Psoas muscle (tissue), 8 donors: ENCODE measurements at places on chromosomes 1 and 21. TPM values are rescaled to one million over a fixed set of nuclear protein-coding genes. Genes with fewer than 3 reads are reported as not detected.
A peak's percentile ranks its signal among the peaks of the same experiment; 100 is the strongest.

DNA sequence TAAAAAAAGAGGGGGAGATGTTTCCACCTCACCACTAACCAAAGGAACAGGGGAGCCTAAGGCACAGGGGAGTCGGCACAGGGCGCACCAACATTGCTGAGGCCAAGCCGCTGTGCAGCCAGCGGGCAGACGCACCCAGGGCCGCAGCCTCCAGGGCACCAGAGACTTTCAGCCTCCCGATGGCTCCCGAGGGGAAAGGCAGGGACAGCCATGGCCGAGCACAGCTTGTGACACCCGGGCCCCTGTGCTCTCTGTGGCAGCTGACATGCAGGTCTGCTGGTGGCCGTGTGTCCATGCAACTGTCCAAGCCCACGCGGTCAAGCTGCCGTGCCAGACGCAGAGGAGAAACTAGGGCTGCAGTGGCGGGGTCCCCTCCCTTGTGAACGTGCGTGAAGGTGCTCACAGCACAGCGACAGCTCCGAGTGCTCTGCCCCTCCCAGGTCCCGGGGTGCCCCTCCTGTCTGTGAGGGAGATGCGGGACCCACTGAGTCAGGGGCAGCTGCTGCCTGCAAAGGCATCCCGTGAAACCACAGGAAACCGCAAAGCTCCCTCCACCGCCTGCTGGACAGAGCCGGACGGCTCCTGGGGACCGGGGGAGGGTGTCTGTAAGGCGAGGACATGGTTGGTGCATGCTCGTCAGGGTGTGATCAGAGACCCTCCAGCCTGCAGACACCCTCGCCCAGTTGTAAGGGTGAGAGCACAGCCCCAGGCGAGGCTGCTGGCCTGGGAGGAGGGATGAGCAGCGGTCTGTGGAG, 2.5 kb downstream of the KRTAP10-11 start:
- H3K27ac ChIP-seq: no peak overlapping the region
- no peak for DNase-seq
- H3K4me1 ChIP-seq: no peaks in the 10 kb centered on the region
- H3K27me3 ChIP-seq: no peaks in the 10 kb centered on the region

GRCh38 chr1:109341944-109342930, 35.4 kb upstream of the MYBPHL start:
- H3K27ac ChIP-seq: no peak overlapping the region
- H3K36me3 ChIP-seq: peaks cover 97% of the 10 kb centered on the region
- no peak overlapping the region for H3K4me3 ChIP-seq
- peaks cover 10% of the 10 kb centered on the region for H3K4me1 ChIP-seq
- DNase-seq: no peak

GRCh38 chr1:243251539-243251938, 3.5 kb downstream of the CEP170 start:
- H3K4me3 ChIP-seq: peak overlapping the region; percentile 87
- no peaks in the 10 kb centered on the region for H3K36me3 ChIP-seq
- peak overlapping the region; percentile 97 for H3K27ac ChIP-seq
- no peak for DNase-seq

GRCh38 chr1:45685308-45686014, 872 bp downstream of the GPBP1L1 start:
- H3K27me3 ChIP-seq: no peaks in the 10 kb centered on the region
- H3K27ac ChIP-seq: peak overlapping the region; percentile 98
- peak overlapping the region; percentile 93 for H3K4me3 ChIP-seq
- H3K4me1 ChIP-seq: peaks cover 40% of the 10 kb centered on the region
- H3K36me3 ChIP-seq: no peaks in the 10 kb centered on the region

GRCh38 chr1:217562229-217562878, 68.5 kb downstream of the GPATCH2 start:
- H3K36me3 ChIP-seq: no peaks in the 10 kb centered on the region
- H3K27ac ChIP-seq: no peak overlapping the region
- no peak for DNase-seq
- no peak overlapping the region for H3K4me3 ChIP-seq
- H3K27me3 ChIP-seq: no peaks in the 10 kb centered on the region

GRCh38 chr1:114154146-114154962, 685 bp upstream of the SYT6 start:
- H3K27ac ChIP-seq: no peak overlapping the region
- H3K4me1 ChIP-seq: peaks cover 20% of the 10 kb centered on the region
- peak overlapping the region; percentile 67 for H3K4me3 ChIP-seq

GRCh38 chr1:226884966-226885820, 14.8 kb downstream of the PSEN2 start:
- no peak overlapping the region for H3K27ac ChIP-seq
- peaks cover 6% of the 10 kb centered on the region for H3K4me1 ChIP-seq
- no peak overlapping the region for H3K4me3 ChIP-seq
- H3K36me3 ChIP-seq: peaks cover 69% of the 10 kb centered on the region
- no peak for DNase-seq

DNA sequence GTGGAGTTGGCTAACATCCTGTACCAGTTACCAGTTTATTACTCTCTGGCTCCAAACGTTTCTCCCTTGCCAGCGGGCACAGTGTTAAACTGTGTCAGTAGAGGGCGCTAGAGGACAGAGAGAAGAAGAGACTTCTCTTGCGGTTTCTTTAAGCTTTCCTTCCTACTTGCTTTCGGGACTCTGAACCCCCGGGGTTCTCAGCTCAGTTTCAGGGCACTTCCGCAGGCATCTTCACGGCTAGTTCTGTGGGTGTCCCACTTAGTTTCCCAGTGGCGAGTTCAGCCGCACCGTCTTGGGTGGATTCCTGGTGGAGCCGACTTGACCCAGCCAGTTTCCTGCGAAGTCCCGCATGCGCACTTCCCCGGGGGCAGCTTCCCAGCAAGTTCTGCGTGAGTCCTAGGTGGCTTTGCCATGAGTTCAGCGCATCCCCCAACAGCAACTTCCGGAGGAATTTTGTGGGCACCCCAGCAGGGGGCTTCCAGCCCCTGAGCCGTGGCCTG, 37.9 kb upstream of the BTG2 start:
- H3K4me1 ChIP-seq: peaks cover 30% of the 10 kb centered on the region
- no peaks in the 10 kb centered on the region for H3K36me3 ChIP-seq
- H3K4me3 ChIP-seq: peak overlapping the region; percentile 73
- peak; percentile 91 for DNase-seq
- no peaks in the 10 kb centered on the region for H3K27me3 ChIP-seq

GRCh38 chr1:246836209-246836966, 95.4 kb downstream of the AHCTF1 start:
- no peak overlapping the region for H3K4me3 ChIP-seq
- no peak overlapping the region for H3K27ac ChIP-seq
- H3K4me1 ChIP-seq: no peaks in the 10 kb centered on the region
- DNase-seq: no peak
- H3K36me3 ChIP-seq: peaks cover 24% of the 10 kb centered on the region

GRCh38 chr1:63230722-63231121, 91.6 kb upstream of the FOXD3 start:
- no peak for DNase-seq
- no peaks in the 10 kb centered on the region for H3K36me3 ChIP-seq
- H3K4me3 ChIP-seq: no peak overlapping the region

GRCh38 chr1:163054181-163054591, 15.0 kb upstream of the RGS4 start:
- H3K27ac ChIP-seq: no peak overlapping the region
- no peaks in the 10 kb centered on the region for H3K36me3 ChIP-seq
- no peaks in the 10 kb centered on the region for H3K4me1 ChIP-seq
- no peaks in the 10 kb centered on the region for H3K27me3 ChIP-seq
- DNase-seq: no peak

DNA sequence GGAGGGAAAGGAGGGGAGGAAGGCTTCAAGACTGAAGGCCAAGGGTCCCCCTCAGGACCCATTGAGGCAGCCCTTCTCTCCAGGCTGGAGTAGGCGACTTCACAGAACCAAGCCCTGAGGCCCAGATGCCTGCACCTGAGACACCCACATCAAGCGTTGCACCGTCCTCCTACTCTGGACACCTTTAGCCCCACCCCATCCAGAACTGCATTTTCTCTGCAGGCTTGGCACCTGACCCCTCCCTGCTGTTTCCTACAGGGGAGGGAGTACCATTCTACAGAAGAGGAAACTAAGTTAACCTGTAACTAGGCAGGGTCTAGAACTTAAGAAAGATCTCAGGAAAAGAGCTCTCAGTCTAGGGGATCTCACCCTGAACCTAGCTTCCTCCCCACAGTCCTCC, 12.0 kb downstream of the PEF1 start:
- H3K36me3 ChIP-seq: peaks cover 3% of the 10 kb centered on the region
- H3K4me1 ChIP-seq: peaks cover 52% of the 10 kb centered on the region
- H3K27ac ChIP-seq: peak overlapping the region; percentile 12
- H3K27me3 ChIP-seq: no peaks in the 10 kb centered on the region
- no peak overlapping the region for H3K4me3 ChIP-seq
- DNase-seq: no peak

DNA sequence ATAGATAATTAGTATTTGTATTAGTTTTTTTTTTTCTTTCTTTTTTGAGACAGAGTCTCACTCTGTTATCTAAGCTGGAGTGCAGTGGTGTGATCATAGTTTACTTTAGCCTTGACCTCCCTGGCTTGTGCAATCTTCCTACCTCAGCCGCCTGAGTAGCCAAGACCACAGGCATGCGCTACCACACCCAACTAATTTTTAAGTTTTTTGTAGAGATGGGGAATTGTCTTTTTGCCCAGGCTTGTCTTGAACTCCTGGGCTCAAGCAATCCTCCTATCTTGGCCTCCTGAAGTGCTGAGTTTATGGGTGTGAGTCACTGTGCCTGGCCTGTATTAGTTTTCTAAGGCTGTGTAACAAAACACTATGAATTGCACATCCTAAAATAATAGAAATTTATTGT, 58.3 kb downstream of the MSH4 start:
- H3K4me3 ChIP-seq: no peak overlapping the region
- H3K36me3 ChIP-seq: no peaks in the 10 kb centered on the region
- no peak for DNase-seq
- no peak overlapping the region for H3K27ac ChIP-seq

GRCh38 chr1:16418823-16419425, 18.3 kb downstream of the SPATA21 start:
- H3K36me3 ChIP-seq: no peaks in the 10 kb centered on the region
- H3K4me1 ChIP-seq: no peaks in the 10 kb centered on the region
- H3K4me3 ChIP-seq: no peak overlapping the region
- DNase-seq: no peak
- no peak overlapping the region for H3K27ac ChIP-seq
- H3K27me3 ChIP-seq: no peaks in the 10 kb centered on the region

GRCh38 chr1:76209238-76209637, 134.7 kb downstream of the ST6GALNAC3 start:
- H3K27me3 ChIP-seq: no peaks in the 10 kb centered on the region
- H3K27ac ChIP-seq: no peak overlapping the region
- no peak overlapping the region for H3K4me3 ChIP-seq
- no peaks in the 10 kb centered on the region for H3K4me1 ChIP-seq
- no peaks in the 10 kb centered on the region for H3K36me3 ChIP-seq

GRCh38 chr1:231626535-231626950, at the start of gene DISC1:
DISC1 (plus strand) TSS chr1:231626790; CDS start chr1:231626868, 78 bp downstream.
- H3K36me3 ChIP-seq: no peaks in the 10 kb centered on the region
- no peaks in the 10 kb centered on the region for H3K4me1 ChIP-seq
- DNase-seq: peak; percentile 88
- no peaks in the 10 kb centered on the region for H3K27me3 ChIP-seq

DNA sequence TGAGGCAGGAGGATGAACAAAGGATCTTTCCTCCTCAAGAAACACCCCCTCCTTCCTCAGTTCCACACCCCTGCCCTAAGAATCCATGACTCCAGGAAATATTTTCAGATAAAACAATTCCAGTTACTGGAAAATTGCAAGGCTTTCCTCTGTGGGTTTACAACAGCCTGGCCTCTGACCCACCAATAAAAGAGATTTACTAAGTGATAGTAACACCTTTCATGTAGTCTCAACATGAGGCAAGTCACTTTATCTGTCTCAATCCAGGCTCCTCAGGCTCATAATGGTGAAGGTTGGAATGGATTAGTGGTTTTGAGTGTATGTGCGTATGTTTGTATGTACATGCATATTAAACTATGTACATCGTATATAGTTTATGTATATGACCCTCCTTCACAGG, 71.4 kb upstream of the PPP2R5A start:
- no peak for DNase-seq
- no peaks in the 10 kb centered on the region for H3K36me3 ChIP-seq
- H3K27me3 ChIP-seq: no peaks in the 10 kb centered on the region

- H3K27me3 ChIP-seq: no peaks in the 10 kb centered on the region
- H3K36me3 ChIP-seq: no peaks in the 10 kb centered on the region
- no peak for DNase-seq
- H3K27ac ChIP-seq: no peak overlapping the region
- no peaks in the 10 kb centered on the region for H3K4me1 ChIP-seq
These were observed 40.5 kb upstream of the KCNE1 start for GRCh38 chr21:34552360-34553098.

DNA sequence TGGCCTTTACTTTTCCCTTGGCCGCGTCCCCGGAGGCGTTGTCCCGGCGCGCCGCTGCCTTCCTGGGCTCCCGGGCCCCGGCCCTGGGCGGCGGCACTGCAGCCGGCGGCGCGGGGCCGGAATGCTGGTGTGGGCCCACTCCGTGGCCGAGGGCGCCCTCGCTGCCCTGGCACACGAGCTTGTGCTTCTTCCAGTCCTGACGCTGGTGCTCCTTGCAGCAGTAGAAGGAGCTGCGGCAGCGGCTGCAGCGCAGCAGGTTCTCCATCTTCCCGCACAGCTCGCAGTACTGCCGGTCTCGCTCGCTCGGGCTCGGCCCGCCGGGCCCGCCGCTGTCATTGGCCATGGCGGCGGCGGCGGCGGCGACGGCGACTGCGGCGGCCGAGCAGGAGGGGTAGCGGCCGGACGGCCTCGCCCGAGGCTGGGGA, 529 bp downstream of the EGLN1 start:
- H3K4me1 ChIP-seq: peaks cover 37% of the 10 kb centered on the region
- DNase-seq: peak; percentile 73
- peaks cover 6% of the 10 kb centered on the region for H3K36me3 ChIP-seq
- peak overlapping the region; percentile 91 for H3K4me3 ChIP-seq
- H3K27ac ChIP-seq: peak overlapping the region; percentile 99

The KDF1 gene
- not detected for total RNA-seq

The LCE6A gene
- total RNA-seq: not detected

The OR2T11 gene
- not detected for total RNA-seq

The MAP1LC3C gene
- 0.44 TPM for total RNA-seq

The ST6GALNAC5 gene
- total RNA-seq: 0.66 TPM

The SYCP1 gene
- total RNA-seq: not detected

The CRABP2 gene
- 1.6 TPM for total RNA-seq

The PLPPR5 gene
- total RNA-seq: not detected

The ARID1A gene
- 38.6 TPM for total RNA-seq

The GPR25 gene
- not detected for total RNA-seq

The ETV3L gene
- not detected for total RNA-seq

The VWA5B1 gene
- not detected for total RNA-seq
